ENCODE measurements at places on chromosomes 3 and 15. TPM values are rescaled to one million over a fixed set of nuclear protein-coding genes. Genes with fewer than 3 reads are reported as not detected.

GRCh38 chr15:83118291-83118827, 10.9 kb downstream of the TM6SF1 start:
- no peak for DNase-seq

DNA sequence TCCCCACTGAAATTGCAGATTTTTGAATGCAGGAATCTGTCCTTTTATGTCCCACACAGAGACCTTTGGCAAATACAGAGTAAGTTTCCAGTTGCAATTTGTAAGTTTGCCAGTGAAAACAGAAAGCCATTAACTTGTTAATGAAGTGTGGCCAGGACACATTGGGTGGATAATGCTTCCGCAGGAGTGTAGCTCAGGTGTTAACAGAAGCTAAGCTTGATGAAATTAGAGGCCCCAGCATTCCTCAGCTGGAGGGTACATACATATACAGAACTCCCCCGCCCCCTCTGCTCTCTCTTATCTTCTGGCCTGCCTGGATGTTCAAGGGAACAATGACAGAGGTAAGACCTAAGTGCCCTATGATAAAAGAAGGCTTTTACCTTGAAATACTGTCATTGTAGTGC, 8.1 kb upstream of the LRRC2 start:
- DNase-seq: no peak

DNA sequence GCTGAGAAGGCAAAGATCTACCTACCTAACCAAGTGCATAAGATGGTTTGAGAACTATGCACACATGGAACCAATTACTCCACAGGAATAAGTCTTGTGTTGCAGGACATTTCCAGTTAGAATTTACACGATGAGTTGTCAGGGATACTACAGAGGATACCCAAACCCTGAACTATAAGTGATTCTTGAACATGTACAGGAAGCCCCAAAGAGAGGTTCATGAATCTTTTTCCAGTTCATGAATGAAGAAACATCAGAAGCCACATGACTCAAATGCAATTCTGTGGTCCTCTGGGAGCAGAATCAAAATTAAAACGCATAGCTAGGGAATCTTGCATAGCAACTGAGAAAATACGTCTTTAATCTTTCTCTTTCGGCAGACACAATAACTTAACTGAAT, 114.1 kb upstream of the LMCD1 start:
- DNase-seq: no peak

GRM2 gene
- 0.49 TPM for total RNA-seq

- DNase-seq: no peak
Observed at GRCh38 chr3:137568880-137569279, 195.2 kb upstream of the SOX14 start.

GRCh38 chr3:30764281-30764680, 130.2 kb downstream of the GADL1 start:
- DNase-seq: no peak

ZNF197 gene
- total RNA-seq: 14.2 TPM

- no peak for DNase-seq
Observed at GRCh38 chr15:101213570-101213969, 38.3 kb downstream of the CHSY1 start.

GRCh38 chr15:24823473-24823872, 131.3 kb upstream of the SNRPN start:
- no peak for DNase-seq

DNA sequence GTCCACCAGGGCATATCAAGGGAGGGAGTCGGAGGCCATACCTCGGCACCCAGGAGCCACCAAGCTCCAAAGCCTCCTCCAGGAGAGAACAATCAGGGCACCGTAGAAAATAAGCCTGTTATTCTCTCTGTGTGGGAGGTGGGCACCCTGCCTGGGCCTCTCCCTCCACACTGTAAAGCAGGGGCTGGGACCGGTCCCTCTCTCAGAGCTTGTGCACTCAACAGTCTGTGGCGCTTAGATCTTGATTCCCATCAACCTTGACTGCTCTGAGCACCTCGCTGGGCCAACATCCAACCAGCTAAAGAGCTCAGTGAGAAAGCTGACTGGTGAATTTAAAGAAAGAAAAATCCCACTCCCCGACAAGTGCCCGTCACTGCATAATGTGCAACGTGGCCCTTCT, 53.0 kb downstream of the PCSK6 start:
- no peak for DNase-seq

GRCh38 chr3:57060089-57060821, at the start of gene SPATA12:
TSS of gene SPATA12 (plus strand) at chr3:57060664. CDS start at chr3:57073695, 13,031 bp downstream.
- DNase-seq: peak; percentile 74

ASB14 gene
- total RNA-seq: not detected

DNA sequence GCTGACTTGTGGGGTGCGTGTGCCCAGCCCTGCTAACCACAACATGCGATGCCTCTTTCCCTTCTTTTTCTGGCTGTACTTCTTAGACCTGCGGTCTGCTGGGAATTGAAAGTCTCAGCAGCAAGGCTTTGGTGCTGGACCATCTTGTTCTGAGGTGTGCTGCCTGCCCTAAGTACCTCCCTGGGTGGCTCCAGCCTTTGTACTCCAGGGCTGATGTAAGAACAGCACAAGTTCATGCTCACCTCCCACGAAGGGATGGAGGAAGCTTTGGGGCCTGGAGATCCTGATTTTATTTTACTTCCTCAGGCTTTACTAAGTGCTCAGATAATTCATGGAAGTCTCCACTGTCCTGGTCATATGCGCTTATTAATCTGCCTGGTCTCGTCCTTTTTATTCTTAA, 28.9 kb downstream of the FAM43A start:
- DNase-seq: no peak

DNA sequence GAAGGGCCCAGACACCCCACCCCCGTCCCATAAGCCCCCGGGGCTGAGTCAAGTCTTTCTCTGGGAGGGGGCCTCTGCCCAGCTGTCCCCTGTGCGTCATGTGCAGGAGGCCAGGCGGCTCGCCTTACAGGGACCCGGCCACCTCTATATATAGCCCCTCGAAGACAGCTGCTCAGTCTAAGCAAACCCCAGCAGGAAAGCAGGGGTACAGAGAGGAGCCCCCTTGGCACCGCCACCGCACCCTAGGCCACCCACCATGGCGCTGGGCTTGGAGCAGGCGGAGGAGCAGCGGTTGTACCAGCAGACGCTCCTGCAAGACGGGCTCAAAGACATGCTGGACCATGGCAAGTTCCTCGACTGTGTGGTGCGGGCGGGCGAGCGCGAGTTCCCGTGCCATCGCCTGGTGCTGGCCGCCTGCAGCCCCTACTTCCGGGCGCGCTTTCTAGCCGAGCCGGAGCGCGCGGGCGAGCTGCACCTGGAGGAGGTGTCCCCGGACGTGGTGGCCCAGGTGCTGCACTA, at the start of gene KLHL40:
Gene KLHL40 (plus strand): TSS at position 175 of the 519 bp plus-strand sequence. CDS start 82 bp downstream, at position 257.
- DNase-seq: no peak

OTOL1 gene
- total RNA-seq: not detected

GRCh38 chr3:156425651-156426050, 129.3 kb downstream of the SSR3 start:
- DNase-seq: no peak

- DNase-seq: no peak
Observed at GRCh38 chr3:31934866-31935265, 46.2 kb downstream of the OSBPL10 start.

- no peak for DNase-seq
Observed at GRCh38 chr15:91023720-91024119, 1.3 kb upstream of the VPS33B start.

- no peak for DNase-seq
Observed at GRCh38 chr3:124884474-124885101, 2.6 kb downstream of the ITGB5 start.

Data from upper lobe of right lung (tissue), 1 donor.